ENCODE measurements at places on chromosomes 3 and 15.

- DNase-seq = no peak
Observed at GRCh38 chr3:94173673-94174434, 111.0 kb downstream of the NSUN3 start.

GRCh38 chr3:117820658-117821299 lies 1111.2 kb downstream of the TUSC7 start:
- no peak for DNase-seq

DNA sequence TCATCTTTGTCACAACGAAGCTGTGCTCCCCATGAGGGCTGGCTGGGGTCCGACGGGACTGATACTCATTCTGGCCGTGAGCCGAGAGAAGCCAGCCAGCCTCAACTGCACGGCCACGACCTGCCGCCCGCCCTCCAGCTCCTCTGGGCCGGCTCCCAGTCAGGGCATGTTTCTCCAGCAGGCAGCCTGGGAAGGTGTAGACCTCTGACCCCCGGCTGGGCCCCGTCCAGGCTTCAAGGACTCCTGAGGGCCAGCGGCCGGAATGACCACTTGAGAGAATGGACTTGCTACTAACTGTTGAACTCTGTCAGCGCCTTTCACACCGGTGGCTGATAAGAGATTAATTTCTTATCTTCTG lies 18.1 kb upstream of the MUC4 start:
- DNase-seq = no peak

DNA sequence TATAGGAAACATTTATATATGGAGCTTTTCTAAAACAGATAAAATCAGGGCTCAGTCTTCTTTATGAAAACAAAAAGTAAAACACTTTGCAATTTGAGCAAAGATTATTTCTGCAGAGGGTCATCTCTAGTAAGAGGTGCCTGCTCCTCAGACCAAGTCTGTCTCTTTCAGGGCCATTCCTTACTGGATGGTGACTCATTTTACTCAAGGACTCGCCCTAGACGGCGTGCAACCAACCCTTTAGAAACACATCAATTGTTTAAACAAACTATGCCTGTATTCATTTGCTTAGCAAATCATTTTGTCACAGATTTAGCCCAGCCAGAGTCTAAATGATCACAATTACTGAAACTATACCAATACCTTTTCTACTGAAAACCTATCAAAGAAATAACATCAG lies 242.8 kb upstream of the ICE2 start:
- DNase-seq = no peak

GRCh38 chr3:14289590-14290461 lies 111.2 kb downstream of the LSM3 start:
- DNase-seq = no peak

- no peak for DNase-seq
Observed at GRCh38 chr3:39751286-39751685, 58.1 kb upstream of the MYRIP start.

GRCh38 chr3:136792556-136793330 lies 26.2 kb upstream of the SLC35G2 start:
- no peak for DNase-seq

DNA sequence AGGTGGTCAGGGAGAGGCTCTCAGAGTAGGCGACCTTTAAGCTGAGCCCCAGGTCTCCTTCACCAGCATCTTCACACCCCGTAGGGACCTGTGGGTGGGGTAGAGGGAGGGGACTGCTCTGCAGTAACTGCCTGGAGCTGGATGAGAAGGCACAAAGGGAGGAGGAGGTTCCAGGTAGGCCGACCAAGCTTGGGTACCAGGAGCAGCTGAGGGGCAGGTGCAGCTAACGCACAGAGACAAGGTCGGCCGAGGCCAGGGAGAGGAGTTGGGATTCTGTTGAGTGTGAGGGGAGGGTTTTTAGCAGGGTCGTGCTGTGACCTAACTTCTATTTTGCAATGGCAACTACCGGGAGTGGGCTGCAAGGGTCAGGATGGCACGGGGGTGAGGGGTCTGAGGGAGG lies 5.9 kb upstream of the GRIP2 start:
- DNase-seq = no peak

DNA sequence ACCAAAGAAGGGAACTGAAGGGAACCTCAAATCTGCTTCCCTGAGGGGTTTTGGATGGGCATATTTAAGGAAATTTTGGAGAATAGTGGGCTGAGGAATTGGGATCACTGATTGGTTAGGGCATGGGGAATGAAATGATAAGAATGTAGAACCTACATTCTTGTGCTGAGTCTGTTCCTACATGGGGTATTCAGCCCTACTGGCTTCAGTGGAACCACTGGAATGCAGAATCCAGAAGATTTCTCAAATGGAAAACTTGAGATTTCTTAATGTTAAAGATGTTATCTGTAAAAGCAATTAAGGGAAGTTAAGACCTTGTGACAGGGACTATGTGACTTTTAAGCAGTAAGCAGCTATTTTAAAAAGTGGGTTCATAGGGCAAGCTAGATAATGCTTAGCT lies 1062.4 kb downstream of the AGBL1 start:
- no peak for DNase-seq

DNA sequence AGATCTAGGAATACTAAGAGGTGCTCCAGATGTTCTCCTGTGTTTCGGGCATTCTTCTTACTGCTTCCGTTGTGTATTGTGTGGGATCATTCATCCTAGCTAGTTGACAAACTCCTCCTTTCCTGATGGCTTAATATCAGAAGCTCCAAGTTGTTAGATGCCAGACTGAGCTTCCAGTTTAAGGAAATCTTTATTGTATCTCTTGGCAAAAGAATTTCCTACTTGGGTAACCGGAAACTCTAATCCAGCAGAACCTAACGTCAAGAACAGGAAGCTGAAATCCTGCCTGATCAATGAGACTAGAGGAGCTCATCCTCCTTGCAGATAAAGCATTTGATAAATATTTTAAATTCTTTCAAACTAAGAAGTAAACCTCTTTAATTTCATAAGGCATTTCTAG lies 27.7 kb upstream of the MYH15 start:
- DNase-seq = no peak

- DNase-seq = no peak
Observed at GRCh38 chr3:184386047-184386806, 6.4 kb downstream of the CHRD start.

DNA sequence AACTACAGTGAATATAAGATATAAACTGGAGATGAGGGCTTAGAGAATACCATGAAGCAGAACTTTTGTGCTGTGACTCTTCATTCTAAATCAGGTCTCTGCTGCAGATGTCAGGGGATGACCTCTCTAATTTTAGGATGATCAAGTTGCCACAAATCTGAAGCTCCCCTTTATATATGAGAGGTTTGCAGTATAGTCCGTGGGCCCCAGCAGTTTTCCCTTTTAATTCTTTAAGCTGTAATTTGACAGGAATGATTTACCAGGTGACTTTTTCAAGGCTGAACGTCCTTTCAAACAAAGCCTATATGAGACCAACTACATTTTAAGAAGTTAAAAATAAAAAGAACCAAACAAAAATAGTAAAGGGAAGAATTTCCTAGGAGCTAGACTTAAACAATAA lies 4.9 kb upstream of the PLOD2 start:
- DNase-seq = no peak

- DNase-seq = no peak
Observed at GRCh38 chr3:159080256-159080655, 278.4 kb downstream of the MFSD1 start.

DNA sequence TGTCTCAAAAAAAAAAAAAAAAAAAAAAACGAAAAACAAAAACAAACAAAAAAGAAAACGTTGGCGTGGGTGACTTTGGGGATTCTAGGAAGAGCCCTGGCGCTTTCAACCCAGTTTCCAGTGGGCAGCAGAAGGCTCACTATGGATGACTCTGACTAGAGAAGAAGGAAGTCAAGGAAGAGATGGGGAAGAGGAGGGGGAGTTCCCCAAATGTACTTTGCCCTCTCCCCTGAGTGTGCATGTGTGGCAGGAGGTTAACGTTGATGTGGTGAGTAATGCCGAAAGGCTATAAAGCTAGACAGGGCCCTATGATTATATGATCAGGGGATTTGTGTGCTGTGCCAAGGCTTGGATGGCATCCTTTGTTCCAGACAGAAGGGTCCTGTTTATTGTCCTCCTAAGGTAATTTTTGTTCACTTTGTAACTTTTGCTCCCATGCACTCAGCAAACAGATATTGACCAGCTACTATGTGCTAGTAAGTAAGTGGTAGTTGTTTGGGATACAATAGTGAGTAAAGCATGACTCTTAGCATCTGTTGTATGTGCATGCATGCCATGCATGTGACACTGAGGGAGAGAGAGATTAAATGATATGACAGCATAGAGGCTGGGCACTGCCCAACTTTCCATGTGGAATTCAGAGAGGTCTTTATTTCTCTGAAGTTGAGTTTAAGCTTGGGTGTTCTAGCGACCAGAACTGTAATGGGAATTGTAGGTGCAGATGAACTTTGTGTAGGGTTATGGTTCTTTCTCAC lies 750 bp upstream of the HHLA2 start:
- DNase-seq = no peak

DNA sequence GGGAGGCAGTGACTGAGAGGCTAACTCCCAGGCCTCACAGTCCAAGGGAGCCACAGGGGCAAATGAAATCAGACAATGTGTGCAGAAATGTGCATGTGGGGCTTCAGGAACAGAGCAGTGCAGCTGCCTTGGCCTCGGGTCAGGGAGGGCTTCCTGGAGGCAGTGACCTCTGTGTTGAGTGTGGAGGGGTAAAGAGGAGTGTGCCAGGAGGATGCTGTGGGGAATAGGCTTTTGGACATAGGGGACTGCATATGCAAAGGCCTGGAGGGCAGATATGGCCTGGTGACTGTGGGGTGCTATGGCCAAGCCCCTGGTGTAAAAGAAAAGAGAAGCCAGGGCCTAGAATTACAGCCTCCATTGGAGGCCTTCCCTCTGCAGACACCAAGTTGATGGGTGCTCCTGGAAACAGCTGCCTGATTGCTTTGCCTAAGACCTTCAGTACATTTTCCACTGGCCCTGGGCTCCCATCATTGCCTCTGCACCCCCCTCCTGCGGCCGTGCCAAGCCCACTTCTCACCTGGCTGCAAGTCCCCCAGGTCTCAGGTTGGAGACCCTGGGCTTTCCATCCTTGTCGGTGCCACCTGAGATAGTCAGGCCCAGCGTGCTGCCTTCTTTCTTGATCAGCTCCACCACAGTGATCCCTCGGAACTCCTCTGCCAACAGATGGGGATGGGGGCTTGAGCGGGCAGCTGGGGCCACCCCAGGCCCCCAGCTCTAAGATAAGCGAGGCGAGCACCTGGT lies 15.1 kb downstream of the GRIP2 start:
- DNase-seq = no peak

- no peak for DNase-seq
Observed at GRCh38 chr3:69249001-69249400, 126.6 kb upstream of the LMOD3 start.

DNA sequence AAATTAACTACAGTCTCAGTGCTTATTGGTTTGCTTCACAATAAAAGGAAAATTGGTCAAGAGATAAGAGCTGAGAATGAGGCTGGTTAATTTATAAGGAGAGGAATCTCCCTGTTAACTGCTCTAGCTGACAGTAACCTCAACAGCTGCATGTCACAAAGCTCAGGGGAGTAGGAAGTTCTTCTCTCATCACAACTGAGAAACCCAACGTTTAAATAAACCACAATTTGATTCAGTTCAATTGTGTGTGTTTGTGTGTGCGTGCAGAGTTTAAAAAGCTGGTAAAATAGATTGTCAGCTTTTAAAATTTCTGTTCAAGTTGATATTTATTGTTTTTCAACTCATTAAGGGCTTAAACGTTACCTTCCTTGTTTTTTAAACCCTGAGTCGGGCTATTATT lies 3.5 kb upstream of the TGFBR2 start:
- no peak for DNase-seq

DNA sequence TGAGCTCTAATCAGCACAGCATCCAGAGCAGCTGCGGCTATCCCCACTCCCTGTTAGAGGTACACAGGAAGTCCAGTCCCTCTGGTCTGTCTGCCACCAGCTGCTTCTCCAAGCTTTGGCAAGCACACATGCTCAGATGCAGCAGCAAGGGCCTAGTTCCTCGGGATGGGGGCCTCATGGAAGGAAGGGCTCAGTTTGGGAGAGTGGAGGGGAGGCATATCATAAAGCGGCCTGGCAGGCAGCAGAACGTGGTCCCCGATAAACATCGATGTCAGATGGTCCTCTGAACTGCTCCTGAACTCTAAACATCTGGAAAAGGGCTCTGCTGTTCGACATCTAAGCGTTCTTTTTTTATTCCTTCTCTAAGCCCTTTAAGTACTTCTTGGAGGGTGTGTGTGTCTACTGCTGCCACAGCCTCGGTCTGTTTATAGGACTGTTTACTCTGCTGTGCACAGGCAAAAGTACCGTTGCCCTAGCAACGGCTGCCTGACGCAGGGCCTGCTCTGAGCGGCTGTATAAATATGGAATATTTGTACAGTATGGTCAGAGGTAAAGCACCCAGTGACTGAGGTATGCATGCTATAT lies 74.6 kb downstream of the PRICKLE2 start:
- DNase-seq = peak; percentile 65

DNA sequence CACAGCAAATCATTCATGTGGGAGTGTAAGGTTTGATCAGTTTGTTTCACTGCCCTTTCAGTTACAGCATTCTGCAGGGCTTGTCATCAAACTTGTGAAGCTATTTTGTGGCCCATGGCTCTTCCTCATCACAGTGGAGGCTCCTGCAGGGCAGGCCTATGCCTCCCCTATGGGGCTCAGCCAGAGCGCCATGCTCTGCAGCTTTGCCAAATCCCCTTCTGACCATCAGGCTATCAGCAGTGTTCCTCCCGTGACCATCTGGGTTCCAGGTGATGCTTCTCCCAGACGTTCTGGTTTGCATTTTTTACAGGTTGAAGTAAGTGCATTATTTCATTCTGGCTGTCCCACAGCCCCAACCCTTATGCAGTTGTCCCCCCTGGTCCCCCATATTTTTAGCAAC lies 28.1 kb upstream of the REC114 start:
- no peak for DNase-seq

DNA sequence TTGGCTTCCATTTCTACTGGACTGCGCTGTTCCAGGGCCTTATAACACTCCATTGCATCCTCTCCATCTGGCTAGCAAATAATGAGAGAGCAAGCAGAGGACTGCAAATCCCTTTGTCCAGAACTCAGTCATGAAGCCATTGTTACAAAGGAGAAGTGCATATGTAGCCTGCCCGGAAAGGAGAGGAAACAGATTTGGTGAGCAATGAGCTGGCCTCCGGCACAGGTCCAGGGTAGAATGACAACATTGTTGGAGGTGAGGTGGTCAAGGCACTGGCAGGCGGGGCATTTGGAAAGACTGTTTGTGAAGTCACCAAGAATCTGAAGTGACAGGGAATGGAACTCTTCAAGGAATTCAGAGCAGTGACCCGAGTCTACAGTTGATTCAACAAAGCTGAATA lies 25.0 kb upstream of the ATP1B3 start:
- no peak for DNase-seq

GRCh38 chr3:79973917-79974595 lies 206.3 kb upstream of the ROBO1 start:
- DNase-seq = peak; percentile 50

DNA sequence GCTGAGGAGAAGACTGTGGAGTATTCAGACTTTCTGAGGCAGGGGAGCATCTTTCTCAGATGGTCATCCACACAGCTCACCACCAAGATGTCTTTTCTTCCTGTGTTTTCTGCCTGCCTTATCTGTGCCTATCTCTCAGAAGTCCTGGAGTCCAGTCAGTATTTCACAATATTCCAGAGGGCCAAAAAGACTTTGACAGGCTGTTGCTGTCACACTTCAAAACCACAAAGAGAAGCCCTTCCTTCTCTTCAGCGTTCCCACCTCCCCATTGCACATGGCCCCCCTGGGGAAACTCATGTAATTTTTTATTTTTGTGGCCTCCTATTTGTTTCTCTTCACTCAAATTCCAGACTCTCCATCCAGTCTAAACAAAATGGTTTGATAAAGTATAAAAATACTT lies 585.2 kb downstream of the EPHA3 start:
- DNase-seq = no peak

GRCh38 chr15:51131596-51132290 lies 37.0 kb upstream of the TNFAIP8L3 start:
- no peak for DNase-seq

All from NCI-H1105 treated with DMSO at 0.1 percent for 48 hours (cell line).